Stimulated activated CD8-positive, alpha-beta memory T cell treated with anti-CD3 and anti-CD28 coated beads, Interleukin-4, amount 100 ng/mL, for 24 hours (primary cell): ENCODE measurements at places on chromosomes 11 and 22.

GRCh38 chr11:94129512-94130297 is 1.1 kb downstream of the PANX1 start:
- no peak for DNase-seq

DNA sequence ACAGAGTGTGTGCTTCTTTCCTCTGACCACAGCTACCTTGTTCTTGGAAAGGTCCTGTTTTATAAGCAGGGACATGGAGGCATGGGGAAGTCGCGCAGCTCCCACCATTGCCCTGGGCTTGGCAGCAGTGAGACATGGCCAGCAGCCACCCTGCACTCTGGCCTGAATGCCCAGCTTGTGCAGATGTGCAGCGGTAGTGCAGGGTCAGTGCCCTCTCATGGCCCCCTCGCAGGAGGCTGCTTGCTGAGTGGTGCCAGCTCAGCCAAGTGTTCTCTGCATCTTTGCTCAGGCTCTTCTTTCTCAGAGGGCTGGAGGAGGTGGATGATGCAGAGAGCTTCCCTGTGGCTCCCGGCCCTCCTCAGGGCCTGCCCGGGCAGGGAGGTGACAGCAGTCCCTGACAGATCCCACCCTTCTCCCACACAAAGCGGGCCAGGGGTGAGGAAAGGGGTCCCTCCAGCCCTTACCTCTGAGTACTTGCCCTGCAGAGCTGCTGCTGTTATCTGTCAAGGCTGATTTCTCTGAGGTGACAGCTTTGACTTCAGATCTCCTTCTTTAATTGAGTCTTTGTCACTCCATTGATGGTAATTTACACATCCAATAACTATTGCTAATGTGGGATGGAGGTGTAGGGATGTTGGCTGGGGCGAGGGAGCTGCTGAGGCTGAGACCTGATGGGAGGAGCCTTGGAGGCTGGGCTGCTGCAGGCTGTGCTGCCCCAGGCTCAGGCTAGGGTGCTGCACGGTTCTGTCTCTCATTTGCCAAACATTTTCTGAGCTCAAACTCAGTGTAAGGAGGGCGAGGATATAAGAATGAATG is 47.4 kb upstream of the B3GAT1 start:
- no peak for DNase-seq

DNA sequence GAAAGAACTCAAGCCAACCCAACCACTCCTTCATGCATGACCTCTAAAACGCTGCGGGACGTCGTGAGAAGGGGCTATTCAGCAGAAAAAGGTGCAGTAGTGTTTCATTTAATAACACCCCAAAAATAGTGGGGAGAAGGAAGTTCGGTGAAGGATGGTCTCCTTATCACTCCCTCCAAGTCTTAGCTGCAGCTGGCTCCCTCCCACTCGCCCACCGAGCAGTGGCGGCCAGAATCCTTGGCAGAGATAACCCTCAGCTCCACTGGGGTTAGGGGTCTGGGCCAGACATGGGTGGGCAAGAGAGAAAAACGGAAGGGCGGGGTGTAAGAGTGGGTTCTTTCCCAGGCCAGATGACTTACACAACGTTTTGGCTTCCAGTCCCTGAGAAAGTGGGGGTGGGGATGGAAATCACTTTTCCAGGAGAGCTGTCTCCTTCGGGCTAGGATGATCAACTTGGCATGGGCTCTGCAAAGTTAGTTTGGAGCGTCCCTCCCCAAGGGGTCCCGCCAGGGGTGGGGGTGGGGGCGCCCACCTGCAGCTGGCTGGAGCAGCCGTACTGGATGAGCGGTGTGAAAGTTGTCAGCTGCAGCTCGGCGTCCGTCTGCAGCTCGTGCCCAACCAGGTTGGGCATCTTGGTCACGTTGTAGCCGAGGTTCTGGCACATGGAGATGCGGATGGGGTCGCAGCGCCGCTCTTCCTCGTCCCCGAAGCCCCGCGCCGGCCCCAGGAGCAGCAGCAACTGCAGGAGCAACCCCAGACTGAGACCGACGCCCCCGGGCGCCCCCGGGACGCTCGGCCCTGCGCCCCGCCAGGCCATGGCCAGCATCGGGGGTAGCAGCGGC is 705 bp downstream of the FZD4 start:
- no peak for DNase-seq

DNA sequence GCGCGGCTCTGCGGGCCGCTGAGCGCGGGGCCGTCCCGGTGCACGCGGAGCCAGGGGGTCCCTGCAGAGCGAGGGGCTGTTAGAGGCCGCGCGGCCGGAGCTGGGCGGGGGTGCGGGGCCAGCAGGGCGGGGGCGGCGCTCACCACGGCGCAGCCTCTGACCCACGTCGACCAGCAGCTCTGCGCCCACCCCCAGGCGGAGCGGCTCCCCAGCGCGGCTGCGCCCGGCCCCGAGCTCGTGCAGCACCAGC is 385 bp upstream of the SCO2 start:
- DNase-seq = no peak

- DNase-seq = no peak
These were observed 151.5 kb downstream of the CCDC34 start for GRCh38 chr11:27211370-27212127.

GRCh38 chr11:111684251-111684650 is 81.9 kb downstream of the PPP2R1B start:
- no peak for DNase-seq

GRCh38 chr11:35016916-35017315 is 100.5 kb downstream of the PDHX start:
- no peak for DNase-seq

- DNase-seq = no peak
These were observed 8.8 kb downstream of the POU2F3 start for GRCh38 chr11:120248551-120249278.

- no peak for DNase-seq
These were observed 21.2 kb upstream of the PDE3B start for GRCh38 chr11:14622223-14622954.

- no peak for DNase-seq
These were observed 29.7 kb downstream of the KIAA0930 start for GRCh38 chr22:45210991-45211390.

DNA sequence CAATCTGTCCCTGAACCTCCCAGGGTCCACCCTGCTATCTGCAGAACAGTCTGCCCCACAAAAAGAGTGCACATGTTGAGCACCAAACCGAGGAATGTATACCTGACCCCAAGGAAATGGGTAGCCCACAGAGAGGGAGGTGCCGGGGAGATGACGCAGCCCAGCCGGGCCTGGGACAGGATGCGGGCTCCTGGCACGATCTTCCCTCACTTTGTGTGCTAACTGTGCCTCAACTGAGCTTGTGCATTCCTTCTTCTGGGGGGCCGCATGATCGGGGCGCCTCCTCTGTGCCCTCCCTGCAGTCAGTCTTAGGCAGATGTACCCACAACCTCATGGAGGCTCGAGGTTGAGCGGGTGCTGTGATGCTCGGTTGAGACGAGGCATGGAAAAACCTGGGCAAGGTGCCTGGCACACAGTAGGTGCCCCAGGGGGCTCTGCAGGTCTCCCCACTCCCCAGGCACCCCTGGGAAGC is 2.4 kb downstream of the GAS2L1 start:
- no peak for DNase-seq

- no peak for DNase-seq
These were observed 778 bp upstream of the PAK1 start for GRCh38 chr11:77474684-77475060.

GRCh38 chr22:50435291-50436014 is 39.4 kb downstream of the SBF1 start:
- DNase-seq = no peak

DNA sequence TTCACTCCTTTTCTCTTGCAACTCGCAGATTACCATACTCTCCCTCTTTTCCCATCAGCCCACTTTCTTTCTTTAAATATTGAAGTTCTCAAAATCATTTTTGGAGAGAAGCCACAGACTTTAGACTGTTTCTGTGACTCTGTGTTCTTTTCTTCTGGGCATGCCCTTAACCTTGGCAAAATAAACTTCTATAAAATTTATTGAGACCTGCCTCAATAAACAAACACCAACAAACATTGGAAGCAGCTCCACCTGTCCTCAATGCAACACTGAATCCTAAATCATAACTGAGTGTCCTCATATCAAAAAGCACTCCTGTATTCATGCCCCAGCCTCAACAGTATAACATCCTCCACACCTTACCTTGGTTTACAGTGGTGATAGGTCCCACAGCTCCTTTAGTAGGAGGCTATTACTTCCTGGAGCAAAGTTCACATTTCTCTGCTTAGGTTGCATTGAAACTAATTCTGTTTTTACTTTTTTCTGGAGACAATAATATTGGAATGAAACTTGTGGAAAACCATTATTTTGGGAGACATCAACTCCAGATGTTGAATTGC is 320.0 kb upstream of the LRRC4C start:
- no peak for DNase-seq

- no peak for DNase-seq
These were observed 5.4 kb upstream of the SLC35C1 start for GRCh38 chr11:45799562-45799961.

GRCh38 chr11:113493206-113493605 is 18.0 kb upstream of the DRD2 start:
- no peak for DNase-seq

GRCh38 chr22:27905653-27906052 is 13.4 kb downstream of the PITPNB start:
- no peak for DNase-seq
